Stromal cell of bone marrow (primary cell): ENCODE measurements at places on chromosomes 2 and 18.

DNA sequence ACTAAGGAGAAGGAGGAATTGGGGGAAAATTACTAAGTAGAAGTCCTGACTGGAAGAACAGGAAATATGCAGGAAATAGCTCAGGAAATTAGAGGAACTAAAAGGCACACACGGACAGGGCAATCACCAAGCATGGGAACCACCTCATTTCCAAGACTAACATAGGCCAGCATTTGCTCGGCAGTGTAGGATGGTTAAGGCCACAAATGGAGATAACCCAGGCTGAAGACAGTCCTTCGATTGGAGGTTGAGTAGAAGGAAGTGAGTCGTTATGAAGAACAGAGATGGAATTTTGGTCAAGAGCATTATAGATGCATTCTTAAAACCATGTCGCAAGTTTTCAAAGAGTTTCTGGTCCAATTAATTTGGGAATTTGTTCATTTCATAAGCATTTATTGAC lies 401.4 kb downstream of the ALK start:
- DNase-seq, result no peak

GRCh38 chr2:101408925-101409324 lies 21.6 kb upstream of the CREG2 start:
- DNase-seq, result no peak

DNA sequence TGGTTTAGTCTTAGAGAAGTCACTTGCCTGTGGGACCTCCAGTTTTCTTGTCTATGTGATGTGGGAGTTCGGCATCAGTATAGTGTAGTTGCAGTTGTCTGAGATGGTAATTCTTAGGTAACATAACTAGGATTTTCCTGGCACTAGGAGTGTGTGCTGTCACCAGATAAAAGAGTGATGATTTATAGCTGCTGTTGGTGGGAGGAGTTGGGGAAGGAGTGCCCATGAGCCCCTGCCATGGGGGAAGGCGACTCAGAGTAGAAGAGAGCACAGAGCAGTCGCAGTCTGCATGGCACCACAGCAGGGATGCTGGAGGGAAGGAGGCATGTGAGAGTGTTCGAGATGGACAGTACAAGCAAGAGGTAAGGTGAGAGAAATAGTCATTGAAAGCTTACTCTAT lies 38.7 kb downstream of the ATP9B start:
- DNase-seq, result no peak

DNA sequence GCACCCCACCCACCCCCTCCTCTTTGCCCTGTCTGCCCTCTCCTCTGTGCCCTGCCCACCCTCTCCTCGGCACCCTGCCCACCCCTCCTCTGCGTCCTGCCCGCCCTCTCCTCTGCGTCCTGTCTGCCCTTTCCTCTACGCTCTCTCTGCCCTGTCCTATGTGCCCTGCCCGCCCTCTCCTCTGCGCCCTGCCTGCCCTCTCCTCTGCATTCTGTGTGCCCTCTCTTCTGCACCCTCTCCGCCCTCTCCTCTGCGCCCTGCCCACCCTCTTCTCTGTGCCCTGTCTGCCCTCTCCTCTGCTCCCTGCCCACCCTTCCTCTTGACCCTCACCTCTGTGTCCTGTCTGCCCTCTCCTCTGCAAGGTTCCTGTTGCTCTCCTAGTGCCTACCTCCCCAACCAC lies 233.6 kb downstream of the SMAD2 start:
- no peak for DNase-seq

GRCh38 chr2:69581774-69582581 lies 61.6 kb downstream of the AAK1 start:
- no peak for DNase-seq

DNA sequence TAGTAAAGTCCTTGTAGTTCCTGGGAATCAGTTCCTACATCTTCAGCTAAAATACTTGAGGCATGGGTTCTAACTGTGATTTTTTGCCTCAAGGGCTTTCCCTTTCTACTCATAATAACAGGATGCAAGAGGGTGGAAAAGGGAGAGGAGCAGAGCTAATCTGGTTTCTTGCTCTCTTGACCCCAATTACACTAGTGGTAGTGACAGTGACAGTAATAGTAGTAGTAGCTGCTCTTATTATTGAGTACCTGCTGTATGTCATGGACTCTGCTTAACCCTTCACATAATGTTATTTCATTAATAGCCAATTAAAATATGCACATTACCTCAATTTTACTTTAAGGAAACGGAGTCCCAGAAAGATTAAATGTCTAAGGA lies 214.8 kb upstream of the HNRNPA3 start:
- DNase-seq, result no peak

DNA sequence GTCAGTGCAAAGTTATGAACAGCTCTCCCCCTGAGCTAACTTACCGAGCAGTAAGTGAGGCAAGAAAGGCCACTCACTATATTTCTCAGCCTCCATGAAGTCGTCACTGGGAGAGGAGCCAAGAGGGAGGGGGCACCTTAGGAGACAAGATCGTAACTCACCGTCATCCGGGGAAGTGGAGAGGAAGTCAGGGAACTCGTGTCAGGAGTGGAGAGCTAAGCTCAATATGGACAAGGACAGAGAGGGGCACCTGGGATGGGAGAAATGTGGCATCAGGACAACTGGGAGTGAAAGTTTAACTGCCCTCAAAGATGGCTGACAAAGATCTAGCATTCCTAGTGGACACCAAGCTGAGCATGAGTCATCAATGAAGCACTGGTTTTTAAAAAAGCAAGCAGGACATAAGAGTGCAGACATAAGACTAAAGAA lies 37.1 kb downstream of the BCL11A start:
- peak; percentile 57 for DNase-seq

DNA sequence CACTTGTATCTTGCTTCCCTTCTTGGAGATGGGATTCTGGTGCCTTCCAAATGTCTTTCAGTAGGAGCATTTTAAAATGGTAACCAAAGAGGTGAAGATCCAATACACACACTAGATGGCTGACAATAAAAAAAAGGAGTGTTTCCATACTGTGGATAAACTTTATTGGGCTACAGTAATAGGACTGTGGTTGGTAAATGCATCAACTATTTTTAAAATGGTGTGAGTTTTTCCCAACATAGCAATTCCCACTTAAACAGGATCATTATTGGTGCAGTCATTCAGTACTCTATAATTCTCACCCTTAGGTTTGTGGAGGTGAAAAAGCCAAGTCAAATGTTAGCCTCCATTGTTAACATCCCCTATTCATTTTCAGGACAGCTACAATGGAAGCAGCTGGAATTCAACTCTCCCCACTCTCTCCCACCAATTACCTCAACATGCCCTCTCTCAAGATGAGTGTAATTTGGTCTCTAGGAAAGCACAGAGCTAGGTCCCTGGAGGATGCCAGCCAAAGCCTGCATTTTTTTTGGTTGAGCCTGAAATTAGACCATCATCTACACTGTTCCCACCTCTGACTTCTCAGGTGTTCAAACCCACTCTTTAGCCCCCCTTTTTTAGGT lies 273.3 kb downstream of the TCF4 start:
- no peak for DNase-seq

DNA sequence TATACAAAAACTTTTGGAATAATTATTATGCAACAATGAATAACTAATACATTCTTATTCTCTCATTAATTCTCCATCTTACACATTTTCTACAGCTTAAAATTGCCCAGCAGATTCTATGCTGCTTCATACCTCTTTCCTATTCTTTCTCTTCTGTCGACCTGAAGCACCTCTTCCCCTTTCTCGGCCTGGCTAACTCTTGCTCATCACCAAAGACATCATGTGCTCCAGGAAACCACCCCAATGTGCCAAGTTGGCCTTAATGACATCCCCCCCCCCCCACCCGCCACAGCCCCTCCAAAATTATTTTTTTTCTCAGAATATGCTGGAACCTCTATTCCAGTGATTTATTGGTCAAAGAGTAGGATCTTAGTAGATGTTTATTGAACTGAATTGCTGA lies 43.6 kb downstream of the ZNF521 start:
- DNase-seq, result no peak
